ENCODE measurements at places on chromosomes 2 and 18.

GRCh38 chr2:15023221-15023620 lies 390.7 kb downstream of the LRATD1 start:
- no peak for DNase-seq

DNA sequence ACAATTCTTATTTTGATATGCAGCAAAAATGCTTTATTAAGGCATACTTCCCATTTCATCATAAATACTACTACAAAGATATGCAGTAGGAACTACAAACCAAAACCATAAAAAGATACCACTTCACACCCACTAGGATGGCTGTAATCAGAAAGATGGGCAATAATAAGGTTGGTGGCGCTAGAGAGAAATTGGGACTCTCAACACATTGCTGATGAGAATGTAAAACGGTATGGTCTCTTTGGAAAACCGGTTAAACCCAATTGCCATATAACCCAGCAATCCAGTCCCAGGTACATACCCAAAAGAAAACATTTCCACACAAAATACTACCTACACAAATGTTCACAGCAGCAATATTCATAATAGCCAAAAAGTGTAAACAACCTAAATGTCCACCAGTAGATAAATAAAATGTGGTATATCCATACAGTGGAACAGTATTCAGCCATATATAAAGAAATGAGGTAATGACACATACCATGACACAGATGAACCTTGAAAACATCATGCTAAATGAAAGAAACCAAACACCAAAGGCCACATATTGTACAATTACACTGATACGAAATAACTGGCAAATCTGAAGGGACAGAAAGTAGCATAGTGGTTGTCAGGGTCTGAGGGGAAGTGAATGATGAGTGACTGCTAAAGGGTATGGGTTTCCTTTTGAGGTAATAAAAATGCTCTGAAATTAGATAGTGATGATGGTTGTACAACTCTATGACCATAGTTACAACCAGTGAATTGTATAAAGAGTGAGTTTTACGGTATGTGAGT lies 12.7 kb downstream of the SP3 start:
- DNase-seq, result no peak

GRCh38 chr2:145799595-145800108 lies 1279.7 kb upstream of the ZEB2 start:
- DNase-seq, result no peak

DNA sequence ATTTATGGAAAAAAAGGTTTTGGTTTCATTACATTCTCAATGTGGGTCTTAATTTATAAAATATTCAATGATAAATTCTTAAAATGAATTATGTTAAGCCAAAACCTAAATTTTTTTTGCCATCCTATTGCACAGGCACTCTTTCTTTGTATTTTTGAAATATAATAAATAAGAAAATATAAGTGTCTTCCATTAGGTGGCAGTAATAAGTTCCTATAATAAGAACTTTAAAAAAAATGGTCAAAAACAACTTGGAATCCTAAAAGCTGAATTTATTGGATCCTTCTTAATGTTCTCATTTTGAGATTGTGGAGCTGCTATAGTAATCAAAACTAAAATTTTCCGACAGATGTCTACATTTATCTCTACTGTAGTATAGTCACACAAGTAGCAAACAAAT lies 5.7 kb downstream of the CALCRL start:
- no peak for DNase-seq

DNA sequence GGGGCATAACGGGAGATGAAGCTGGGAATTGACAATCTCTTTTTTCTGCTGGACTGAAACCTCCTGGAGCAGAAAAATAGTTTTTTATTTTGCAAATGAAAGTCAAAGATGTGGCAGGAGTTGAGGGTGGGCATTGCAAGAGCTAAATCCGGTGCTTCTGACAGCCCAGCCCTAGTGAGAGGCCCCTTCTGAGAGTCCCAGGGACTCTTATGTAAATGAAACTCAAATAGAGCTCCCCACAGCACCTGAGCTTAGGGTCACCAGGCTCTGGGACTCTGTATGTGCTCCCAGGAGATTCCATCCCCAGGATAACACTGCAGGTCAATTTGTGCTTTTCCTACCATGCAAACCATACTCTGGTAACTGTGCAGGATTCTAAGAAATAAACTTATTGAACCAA lies 192.8 kb downstream of the ANKRD30B start:
- no peak for DNase-seq

DNA sequence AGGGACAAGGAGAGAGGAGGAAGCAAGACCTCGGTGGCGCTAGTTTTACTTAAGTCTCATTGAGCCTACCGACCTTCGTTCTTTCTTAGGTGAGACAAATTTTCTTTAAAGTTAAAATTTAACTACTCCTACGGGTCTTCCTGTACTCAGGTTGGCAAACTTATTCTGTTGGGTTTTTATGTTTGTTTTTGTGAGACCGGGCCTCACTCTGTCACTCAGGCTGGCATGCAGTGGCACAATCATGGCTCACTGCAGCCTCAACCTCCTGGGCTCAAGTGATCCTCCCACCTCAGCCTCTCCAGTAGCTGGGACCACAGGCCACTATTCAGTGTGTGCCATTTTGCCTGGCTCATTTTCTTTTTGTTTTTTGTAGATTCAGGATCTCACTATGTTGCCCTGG lies 189.0 kb downstream of the TNS1 start:
- DNase-seq, result no peak

- DNase-seq, result no peak
Observed at GRCh38 chr2:167471734-167472133, 583.5 kb downstream of the XIRP2 start.

GRCh38 chr18:8151181-8151580 lies 458.1 kb upstream of the RAB12 start:
- DNase-seq, result no peak

GRCh38 chr2:45543257-45543656 lies 67.8 kb downstream of the SRBD1 start:
- DNase-seq, result no peak

DNA sequence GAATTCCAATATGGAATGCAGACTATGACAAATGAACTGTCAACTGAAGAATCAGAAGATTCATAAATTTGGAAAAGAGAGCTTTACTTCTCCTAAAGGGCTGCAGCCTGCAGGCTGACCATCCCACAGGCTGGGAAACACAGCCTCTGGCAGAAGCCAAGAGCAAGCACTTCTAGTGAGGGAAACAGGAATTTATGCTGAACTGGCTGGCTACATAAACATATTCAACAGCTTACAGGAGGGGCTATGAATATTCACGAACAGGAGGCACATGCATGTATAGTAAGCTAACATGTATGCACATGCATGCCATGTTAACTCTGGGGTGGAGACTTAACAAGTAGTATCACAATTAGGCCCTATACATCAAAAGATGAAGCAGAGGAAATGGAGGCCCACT lies 17.6 kb downstream of the HIBCH start:
- no peak for DNase-seq

- DNase-seq, result no peak
Observed at GRCh38 chr2:120917886-120918285, 182.2 kb downstream of the GLI2 start.

DNA sequence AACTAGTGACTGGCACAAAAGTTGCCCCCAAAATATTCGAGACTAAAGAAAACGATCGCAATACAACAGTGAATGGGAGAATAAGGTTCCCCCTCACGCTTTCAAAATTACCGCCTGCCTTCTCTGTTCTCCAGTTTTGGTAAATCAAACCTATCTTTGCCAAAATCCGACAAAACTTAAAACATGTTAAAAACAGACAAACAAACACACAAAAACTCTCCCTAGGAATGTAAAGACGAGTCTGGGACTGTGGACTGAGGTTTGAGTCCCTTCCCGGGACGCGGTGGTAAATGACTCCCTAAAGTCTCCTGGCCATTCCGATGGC lies 435 bp upstream of the IMPACT start:
- no peak for DNase-seq

DNA sequence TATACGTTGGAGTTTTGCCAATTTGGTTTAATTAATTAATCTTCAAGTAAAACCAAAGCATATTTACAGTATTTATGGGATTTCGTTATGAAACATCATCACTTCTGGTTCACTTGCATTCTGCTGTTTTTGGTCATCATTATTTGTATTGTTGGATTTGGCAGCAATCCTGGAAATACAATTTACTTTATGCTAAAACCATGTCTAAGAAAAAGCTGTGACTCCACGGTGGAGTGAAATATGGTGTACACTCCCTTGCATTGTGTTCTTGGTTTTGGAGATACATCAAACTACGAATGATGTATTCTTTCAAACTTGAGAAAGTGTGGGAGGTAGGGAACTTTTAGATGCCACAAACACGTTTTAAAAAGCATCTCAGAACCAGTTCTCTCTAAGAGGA lies 106.4 kb downstream of the CTAGE1 start:
- DNase-seq, result no peak

DNA sequence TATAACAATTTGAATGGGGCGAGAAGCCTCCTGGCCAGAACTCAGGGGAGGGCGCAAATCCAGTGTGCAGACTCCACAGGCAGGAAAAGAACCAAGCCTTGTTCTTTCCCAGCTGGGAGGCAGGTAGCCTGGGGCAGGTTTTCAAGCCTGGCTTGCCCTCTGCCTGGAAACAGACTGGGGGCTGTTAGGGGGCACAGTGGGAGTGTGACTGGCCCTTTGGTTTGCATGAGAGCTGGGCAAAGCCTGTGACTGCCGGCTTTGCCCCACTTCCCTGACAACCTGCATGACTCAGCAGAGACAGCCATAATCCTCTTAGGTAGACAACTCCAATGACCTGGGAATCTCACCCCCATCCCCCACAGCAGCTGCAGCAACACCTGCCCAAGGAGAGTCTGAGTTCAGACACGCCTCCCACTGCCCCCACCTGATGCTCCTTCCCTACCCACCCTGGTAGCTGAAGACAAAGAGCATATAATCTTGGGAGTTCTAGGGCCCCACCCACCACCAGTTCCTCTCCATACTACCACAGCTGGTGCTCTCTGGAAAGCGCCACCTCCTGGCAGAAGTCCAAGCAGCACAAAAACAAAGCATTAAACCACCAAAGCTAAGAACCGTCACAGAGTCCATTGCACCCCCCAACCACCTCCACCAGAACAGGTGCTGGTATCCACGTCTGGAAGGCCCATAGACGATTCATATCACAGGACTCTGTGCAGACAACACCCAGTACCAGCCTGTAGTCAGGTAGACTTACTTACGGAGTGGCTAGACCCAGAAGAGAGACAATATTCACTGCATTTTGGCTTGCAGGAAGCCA lies 402.5 kb downstream of the STK39 start:
- no peak for DNase-seq

DNA sequence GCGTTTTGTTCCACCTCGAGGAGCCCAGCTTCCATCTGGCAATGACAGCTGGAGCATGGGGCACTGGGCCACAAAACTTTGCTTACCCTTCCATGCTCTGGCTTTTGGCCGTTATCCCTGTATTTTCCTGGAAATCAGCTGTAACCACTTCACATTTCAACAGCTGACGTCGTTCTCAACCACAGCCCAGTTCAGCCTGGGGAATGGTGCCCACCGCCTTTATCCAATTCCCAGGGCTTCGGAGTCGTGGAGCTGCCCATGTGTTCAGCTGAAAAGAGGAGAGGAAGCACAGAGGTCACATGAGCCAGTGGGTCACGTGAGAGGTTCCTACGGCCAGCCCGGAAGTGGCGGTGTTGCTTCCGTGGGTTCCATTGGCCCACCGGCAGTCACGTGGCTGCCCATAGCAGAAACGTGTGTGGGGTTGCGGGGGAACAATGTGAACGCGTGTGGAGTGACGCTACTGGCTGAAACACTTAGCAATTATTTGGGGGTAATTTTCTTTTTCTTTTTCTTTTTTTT lies 16.7 kb upstream of the EDAR start:
- peak; percentile 33 for DNase-seq

- DNase-seq, result no peak
Observed at GRCh38 chr18:4352746-4353551, 102.2 kb downstream of the DLGAP1 start.

- DNase-seq, result no peak
Observed at GRCh38 chr18:45688113-45688512, 35.9 kb upstream of the SLC14A1 start.

DNA sequence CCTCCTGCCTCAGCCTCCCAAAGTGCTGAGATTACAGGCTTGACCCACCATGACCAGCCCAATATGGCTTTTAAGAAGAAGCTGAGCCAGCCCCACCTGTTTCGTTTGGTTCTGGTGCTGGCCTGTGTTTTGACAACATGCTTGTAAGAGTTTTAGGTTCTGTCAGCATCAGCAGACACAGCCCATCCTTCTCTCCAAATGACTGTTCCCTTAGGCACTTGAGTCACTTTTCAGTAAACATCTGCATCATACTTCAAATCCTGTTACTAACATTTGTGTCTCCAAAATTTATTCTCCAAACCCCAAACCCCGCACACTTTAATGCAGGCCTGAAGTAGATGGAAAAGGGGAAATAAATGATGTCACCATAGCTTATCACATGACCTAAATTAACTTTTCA lies 1118.5 kb downstream of the TSN start:
- no peak for DNase-seq

DNA sequence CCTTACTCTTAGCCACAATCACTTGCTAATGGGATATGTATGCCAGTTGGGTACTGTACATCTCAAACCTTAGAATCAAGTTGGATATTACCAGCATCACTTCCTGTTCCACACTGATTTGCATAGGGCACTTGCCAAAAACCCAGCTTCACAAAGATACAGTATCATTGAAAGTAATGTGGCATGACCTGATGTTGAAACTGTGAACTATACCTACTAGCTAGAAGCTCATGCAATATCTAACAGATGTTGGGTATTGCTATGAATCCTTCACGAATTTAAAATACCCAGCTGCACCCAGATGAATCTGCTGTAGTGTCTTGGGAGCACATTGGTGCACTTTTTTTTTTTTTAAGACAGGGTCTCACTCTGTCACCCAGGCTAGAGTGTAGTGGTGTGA lies 6.5 kb upstream of the STAMBP start:
- DNase-seq, result no peak

DNA sequence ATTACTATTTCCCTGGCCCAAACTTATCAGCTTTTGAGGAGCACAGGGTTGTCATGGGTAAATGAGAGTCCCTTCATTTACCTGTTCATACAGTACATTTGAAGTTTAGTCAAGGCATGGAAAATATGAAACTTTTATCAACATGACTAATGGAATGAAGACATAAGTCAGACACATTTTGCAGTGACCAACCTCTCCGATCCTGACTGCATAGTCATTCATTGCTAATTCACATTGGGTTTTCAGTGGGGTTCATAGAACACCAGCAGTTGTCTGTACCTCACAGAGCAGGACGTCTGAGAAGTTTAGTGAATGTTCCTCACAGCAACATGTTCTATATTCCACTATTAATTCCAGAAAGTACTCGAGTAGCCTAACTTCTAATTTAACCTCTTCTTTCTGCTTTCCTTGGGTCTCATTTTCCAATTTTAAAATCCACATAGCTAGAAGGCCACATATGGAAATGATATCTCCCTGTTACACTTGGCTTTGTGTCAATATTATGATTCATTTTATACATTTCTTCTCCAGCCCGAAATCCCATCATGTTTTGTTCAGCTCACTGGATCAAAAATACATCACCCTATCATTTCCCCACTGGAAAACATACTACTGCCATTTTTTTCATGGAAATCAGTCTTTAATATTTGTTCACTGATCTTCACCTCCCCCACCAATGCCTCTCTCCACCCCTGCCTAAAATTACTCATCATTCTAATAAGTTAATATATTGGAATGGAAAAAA lies 65.9 kb downstream of the CDH20 start:
- DNase-seq, result peak; percentile 48
